ENCODE measurements at places on chromosomes 16 and 17.
A peak's percentile ranks its signal among the peaks of the same experiment; 100 is the strongest.

DNA sequence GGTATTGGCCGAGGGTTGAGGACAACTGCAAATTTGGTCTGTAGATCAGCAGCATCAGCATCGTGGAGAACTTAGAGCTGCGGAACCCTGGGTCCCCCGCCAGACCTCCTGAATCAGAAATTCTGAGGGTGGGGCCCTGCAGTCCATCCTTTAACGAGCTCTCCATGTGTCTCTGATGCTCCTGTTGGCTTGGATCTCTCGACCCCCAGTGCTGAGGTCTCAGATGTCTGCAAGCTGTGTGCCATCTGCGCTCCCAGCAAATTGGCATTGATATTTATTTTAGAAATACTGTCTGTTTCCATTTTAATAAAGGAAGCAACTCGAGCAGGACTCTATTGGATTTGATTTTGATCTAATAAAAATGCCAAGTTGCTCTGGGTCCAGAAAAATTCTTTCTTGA is 250.0 kb downstream of the KATNIP start:
- no peaks in the 10 kb centered on the region for H3K36me3 ChIP-seq
- no peak overlapping the region for H3K4me3 ChIP-seq
- H3K27ac ChIP-seq: no peak overlapping the region
- DNase-seq: no peak
- no peaks in the 10 kb centered on the region for H3K27me3 ChIP-seq
- no peaks in the 10 kb centered on the region for H3K4me1 ChIP-seq

DNA sequence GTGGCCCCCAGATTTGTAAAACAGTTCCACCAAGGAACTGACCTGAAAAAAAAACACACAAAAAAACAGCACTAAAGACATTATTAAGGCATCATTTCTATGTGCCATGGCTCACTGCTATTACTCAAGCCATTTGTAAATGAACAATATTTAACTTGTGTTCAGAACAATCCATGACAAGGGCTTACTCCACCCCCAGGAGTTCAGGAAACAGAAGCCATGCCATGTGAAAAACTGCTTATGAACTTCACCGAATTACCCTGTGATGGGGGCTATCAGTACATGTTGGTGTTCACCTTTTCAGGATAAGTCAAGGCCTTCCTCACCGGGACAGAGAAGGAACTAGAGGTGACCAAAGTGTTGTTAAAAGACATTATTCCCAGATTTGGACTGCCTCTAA is 19.2 kb downstream of the ACSM1 start:
- peaks cover 23% of the 10 kb centered on the region for H3K4me1 ChIP-seq
- no peak for DNase-seq
- no peaks in the 10 kb centered on the region for H3K36me3 ChIP-seq
- H3K27me3 ChIP-seq: no peaks in the 10 kb centered on the region

- DNase-seq: peak; percentile 65
- H3K4me3 ChIP-seq: peak overlapping the region; percentile 76
- H3K4me1 ChIP-seq: no peaks in the 10 kb centered on the region
- H3K36me3 ChIP-seq: peaks cover 24% of the 10 kb centered on the region
- H3K27ac ChIP-seq: peak overlapping the region; percentile 93
Observed at GRCh38 chr16:22297871-22298733, 893 bp downstream of the POLR3E start.

GRCh38 chr17:77875881-77876509 is 82.5 kb upstream of the TNRC6C start:
- peak; percentile 3 for DNase-seq
- no peaks in the 10 kb centered on the region for H3K27me3 ChIP-seq
- H3K27ac ChIP-seq: no peak overlapping the region
- H3K36me3 ChIP-seq: no peaks in the 10 kb centered on the region
- no peak overlapping the region for H3K4me3 ChIP-seq

- no peaks in the 10 kb centered on the region for H3K27me3 ChIP-seq
- no peak overlapping the region for H3K27ac ChIP-seq
- H3K4me1 ChIP-seq: no peaks in the 10 kb centered on the region
- no peaks in the 10 kb centered on the region for H3K36me3 ChIP-seq
- no peak for DNase-seq
Observed at GRCh38 chr16:75486014-75486675, 9.1 kb downstream of the CHST6 start.

Data from heart right ventricle (tissue), 16 donors.